ENCODE measurements at places on chromosomes 7 and 10.

DNA sequence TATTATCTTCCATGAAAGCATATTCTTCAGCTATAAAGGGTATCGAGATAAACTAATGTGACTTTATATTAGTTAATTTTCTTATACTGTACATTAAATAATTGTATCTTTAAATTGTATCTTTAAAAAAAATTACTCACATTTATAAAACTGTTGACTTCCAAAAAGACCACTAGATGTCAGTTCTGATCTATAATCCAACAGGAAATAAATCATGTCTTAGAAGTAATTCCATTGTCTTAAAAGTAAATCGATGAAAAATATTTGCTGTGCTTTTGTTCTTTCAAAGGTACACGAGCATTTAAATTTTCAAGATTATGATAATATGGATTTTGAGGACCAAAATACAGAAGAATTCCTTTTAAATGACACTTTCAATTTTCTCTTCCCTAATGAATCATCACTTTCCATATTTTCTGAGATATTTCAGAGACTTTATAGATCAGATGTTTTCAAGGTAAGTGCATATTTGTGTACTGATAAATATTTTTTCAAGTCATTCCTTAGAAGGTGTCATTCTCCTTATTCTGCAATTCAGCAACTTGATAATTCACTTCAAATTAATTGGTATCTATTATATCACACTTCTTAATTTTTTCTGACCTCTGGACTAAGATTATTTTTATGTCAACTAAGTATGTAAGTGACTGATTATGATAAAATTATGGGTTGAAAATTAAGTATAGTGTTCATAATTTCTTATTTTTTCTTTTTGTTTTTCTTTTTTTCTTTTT, 138.5 kb downstream of the CPED1 start:
- DNase-seq = peak; percentile 40

- no peak for DNase-seq
Observed at GRCh38 chr7:75955331-75955955, 39.0 kb downstream of the TMEM120A start.

DNA sequence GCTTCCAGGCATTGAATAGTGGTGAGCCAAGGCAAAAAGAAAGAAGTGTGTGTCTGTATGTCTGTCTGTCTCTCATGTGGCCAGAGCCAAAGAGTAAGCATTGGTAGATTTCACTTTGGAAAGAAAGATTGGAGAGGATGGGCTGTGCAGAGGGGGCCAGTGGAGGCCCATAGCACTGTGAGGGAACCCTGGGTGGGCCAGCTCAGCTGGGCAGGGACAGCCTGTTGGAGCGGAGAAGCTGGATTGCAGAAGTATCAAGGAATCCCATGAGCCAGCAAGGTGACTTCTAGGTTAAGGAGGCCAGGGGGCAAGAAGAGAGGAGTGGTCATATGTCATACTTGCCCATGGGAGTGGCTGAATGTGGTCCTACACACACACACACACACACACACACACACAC, 1.5 kb upstream of the GRID1 start:
- DNase-seq = no peak

DNA sequence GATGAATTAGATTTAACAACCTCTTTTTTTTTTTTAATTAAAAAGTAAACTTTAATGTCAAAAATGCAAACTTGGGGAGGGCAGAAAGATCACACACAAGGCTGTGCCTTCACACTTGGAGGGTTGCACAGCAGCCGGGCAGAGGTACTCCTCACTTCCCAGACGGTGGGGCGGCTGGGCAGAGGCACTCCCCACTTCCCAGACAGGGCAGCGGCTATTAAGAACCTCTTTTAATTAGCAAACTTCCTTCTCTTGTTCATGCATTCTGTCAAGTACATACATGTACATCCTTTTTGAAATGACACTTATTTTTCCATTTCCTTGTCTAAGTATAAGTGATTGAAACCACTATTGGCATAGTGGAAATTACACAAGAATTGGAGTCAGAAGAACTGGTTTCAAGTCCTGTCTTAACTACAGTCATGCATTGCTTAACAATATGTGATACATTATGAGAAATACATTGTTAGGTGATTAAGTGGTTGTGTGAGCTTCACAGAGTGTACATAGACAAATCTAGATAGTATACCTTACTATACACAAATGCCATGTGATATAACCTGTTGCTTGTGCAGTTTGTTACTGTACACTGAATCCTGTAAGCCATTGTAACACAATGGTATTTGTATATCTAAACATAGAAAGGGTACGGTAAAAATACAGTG, 26.5 kb downstream of the BTRC start:
- no peak for DNase-seq

DNA sequence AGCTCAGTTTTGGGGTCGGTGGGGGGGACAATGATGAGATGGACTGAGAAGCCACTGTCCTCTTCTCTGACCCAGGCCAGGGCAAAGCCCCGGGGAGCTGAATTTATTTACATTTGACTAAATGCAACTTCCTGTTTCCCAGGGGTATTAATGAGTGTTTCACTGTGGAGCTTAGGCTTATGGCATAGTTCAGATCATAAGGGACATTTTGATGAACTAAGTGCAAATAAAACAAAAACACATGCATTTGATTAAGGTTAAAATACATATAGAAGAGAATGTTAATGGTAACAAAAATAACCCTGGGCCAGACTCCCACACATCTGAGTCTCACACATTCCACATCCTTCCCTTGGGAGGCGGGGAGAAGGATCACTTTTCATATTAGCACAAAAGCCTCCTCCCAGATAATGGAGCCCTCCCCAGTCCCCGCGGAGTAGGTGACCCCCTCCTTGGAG, 320.6 kb downstream of the FRMD4A start:
- DNase-seq = peak; percentile 3

DNA sequence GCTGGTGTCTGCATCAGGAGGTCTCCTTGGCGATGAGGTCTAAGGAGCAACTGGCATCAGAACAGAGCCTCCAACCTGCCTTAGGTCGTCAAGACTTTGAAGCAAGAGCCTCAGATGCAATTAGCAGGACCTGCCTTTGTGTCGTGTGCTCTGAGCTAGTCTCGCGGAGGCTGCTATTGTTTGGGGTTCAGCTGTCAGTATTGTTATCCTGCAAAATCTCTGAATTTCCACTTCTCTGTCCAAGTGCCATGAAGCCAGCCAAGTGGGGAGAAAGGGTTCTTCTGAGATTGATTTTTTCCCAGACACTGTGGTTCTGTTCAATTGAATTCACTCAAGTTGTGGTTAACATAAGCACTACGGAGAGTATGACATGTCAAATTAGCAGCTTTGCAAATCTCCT, 78.7 kb downstream of the ADARB2 start:
- DNase-seq = no peak

GRCh38 chr10:84089162-84089561, 50.1 kb upstream of the GHITM start:
- DNase-seq = no peak

All from hematopoietic multipotent progenitor cell treated with erythropoietin and hydrocortisone succinate and interleukin-3 and kit ligand, for 4 days (in vitro differentiated cells).